ENCODE measurements at places on chromosomes 3 and 15. TPM values are rescaled to one million over a fixed set of nuclear protein-coding genes. Genes with fewer than 3 reads are reported as not detected.

Gene ATG7
- total RNA-seq, result 55.0 TPM

Gene VPS8
- 24.7 TPM for total RNA-seq

Gene SEMA6D
- 7.0 TPM for total RNA-seq

Gene RHOV
- 0.05 TPM for total RNA-seq

Gene PPP1R14D
- total RNA-seq, result not detected

Gene OXTR
- total RNA-seq, result under 0.01 TPM

Gene CAPN3
- total RNA-seq, result 0.67 TPM

Measured in mammary microvascular endothelial cell (primary cell).